ENCODE measurements at places on chromosomes 12 and 14. TPM values are rescaled to one million over a fixed set of nuclear protein-coding genes. Genes with fewer than 3 reads are reported as not detected.

The MYH7 gene
- total RNA-seq, result not detected

The TIMELESS gene
- 31.5 TPM for total RNA-seq

The FGF6 gene
- total RNA-seq, result not detected

The NDRG2 gene
- total RNA-seq, result 0.44 TPM

The MYL2 gene
- total RNA-seq, result not detected

The GZMB gene
- not detected for total RNA-seq

The KCNJ8 gene
- 15.5 TPM for total RNA-seq

The STAC3 gene
- 0.50 TPM for total RNA-seq

The PMCH gene
- total RNA-seq, result not detected

The SMARCC2 gene
- total RNA-seq, result 46.2 TPM

The NUAK1 gene
- 9.8 TPM for total RNA-seq

The RNASE2 gene
- total RNA-seq, result not detected

The KITLG gene
- 169 TPM for total RNA-seq

The TGM1 gene
- total RNA-seq, result 0.55 TPM

The SAMD4A gene
- total RNA-seq, result 20.2 TPM

The NPFF gene
- not detected for total RNA-seq

The PELI2 gene
- total RNA-seq, result 7.9 TPM

The FAM186B gene
- 0.22 TPM for total RNA-seq

The LRRK2 gene
- total RNA-seq, result 9.6 TPM

The CARMIL3 gene
- 0.12 TPM for total RNA-seq

The SRRM4 gene
- under 0.01 TPM for total RNA-seq

The TRIM9 gene
- total RNA-seq, result 0.62 TPM

The DENR gene
- 37.9 TPM for total RNA-seq

The SMIM41 gene
- 0.37 TPM for total RNA-seq

The TRHDE gene
- total RNA-seq, result 87.2 TPM

The CMAS gene
- 29.1 TPM for total RNA-seq

The TMEM119 gene
- 61.6 TPM for total RNA-seq

The PSMC6 gene
- total RNA-seq, result 181 TPM

The PNN gene
- total RNA-seq, result 20.4 TPM

The FOXA1 gene
- not detected for total RNA-seq

The DHRS2 gene
- 0.22 TPM for total RNA-seq

The CCDC175 gene
- not detected for total RNA-seq

The RBMS2 gene
- total RNA-seq, result 6.8 TPM

The CCDC177 gene
- under 0.01 TPM for total RNA-seq

The NUP37 gene
- total RNA-seq, result 51.7 TPM

The HVCN1 gene
- 7.9 TPM for total RNA-seq

The TEX22 gene
- 0.11 TPM for total RNA-seq

The MAP3K9 gene
- total RNA-seq, result 1.4 TPM

The CIROP gene
- 0.25 TPM for total RNA-seq

The CCDC60 gene
- total RNA-seq, result not detected

The STXBP6 gene
- 7.1 TPM for total RNA-seq

The NGB gene
- total RNA-seq, result not detected

The LRIG3 gene
- total RNA-seq, result 33.5 TPM

The CAPZA3 gene
- total RNA-seq, result not detected
